ENCODE measurements at places on chromosomes 5 and 9.

GRCh38 chr5:54725391-54726280 lies 208.1 kb downstream of the SNX18 start:
- H3K36me3 ChIP-seq = peaks cover 4% of the 10 kb centered on the region
- H3K27me3 ChIP-seq = peaks cover 11% of the 10 kb centered on the region
- H3K27ac ChIP-seq = no peak overlapping the region
- H3K4me1 ChIP-seq = peaks cover 11% of the 10 kb centered on the region

DNA sequence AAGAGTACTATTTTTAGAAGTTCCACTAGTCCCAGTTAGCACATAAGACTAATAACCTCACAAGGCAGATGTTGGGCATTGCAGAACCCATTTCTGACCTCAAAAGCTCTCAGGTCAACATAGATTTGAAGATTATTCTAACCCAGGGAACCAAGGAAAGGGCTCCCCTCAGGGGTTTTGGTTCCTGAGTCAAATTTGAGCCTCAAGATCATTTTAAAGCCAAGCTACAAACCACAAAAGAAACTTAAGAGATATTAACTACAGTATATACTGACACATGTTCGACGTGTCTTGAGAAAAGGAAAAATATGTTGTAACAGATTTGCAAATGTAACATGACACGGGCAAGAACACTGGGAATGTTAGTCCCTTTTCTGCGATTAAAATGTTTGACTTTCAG lies 88.6 kb downstream of the GNAQ start:
- H3K4me1 ChIP-seq = peaks cover 51% of the 10 kb centered on the region
- peaks cover 10% of the 10 kb centered on the region for H3K36me3 ChIP-seq
- H3K27me3 ChIP-seq = no peaks in the 10 kb centered on the region
- H3K4me3 ChIP-seq = no peak overlapping the region

DNA sequence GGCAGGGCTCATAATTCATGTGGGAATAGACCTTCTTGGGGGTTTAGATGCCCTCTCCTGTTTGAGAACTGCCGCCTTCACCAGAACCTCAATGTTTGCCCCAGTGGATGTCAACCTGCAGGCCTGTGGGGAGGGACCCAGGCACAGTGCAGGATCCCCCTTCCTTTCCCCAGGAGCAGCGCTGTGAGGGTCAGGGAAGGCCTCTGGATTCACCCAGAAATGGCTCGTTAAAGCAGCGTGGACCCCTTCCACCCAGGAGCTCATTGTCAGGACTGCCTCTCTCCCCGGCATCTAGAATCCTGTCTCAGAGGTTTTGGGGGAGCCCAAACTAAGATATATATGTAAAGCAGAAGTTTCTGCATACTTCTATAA lies 188.3 kb downstream of the GADD45G start:
- no peaks in the 10 kb centered on the region for H3K4me1 ChIP-seq
- H3K27me3 ChIP-seq = peaks cover under 1% of the 10 kb centered on the region
- no peak for DNase-seq

GRCh38 chr5:90957906-90958305 lies 399.3 kb downstream of the ADGRV1 start:
- H3K36me3 ChIP-seq = peaks cover 14% of the 10 kb centered on the region
- DNase-seq = no peak
- peaks cover 24% of the 10 kb centered on the region for H3K4me1 ChIP-seq
- H3K4me3 ChIP-seq = no peak overlapping the region
- H3K27me3 ChIP-seq = peaks cover 2% of the 10 kb centered on the region

GRCh38 chr5:138967791-138968448 lies 92.8 kb upstream of the LRRTM2 start:
- H3K4me1 ChIP-seq = no peaks in the 10 kb centered on the region
- no peaks in the 10 kb centered on the region for H3K27me3 ChIP-seq
- H3K4me3 ChIP-seq = no peak overlapping the region
- no peak for DNase-seq
- H3K36me3 ChIP-seq = no peaks in the 10 kb centered on the region
- no peak overlapping the region for H3K27ac ChIP-seq

- peaks cover 33% of the 10 kb centered on the region for H3K27me3 ChIP-seq
- H3K4me3 ChIP-seq = no peak overlapping the region
- no peak for DNase-seq
Measured at GRCh38 chr5:54835647-54836046, 149.7 kb downstream of the ESM1 start.

- no peaks in the 10 kb centered on the region for H3K4me1 ChIP-seq
- no peak for DNase-seq
- H3K27me3 ChIP-seq = no peaks in the 10 kb centered on the region
- H3K4me3 ChIP-seq = no peak overlapping the region
- H3K27ac ChIP-seq = no peak overlapping the region
- H3K36me3 ChIP-seq = no peaks in the 10 kb centered on the region
Measured at GRCh38 chr5:22699319-22699718, 153.8 kb downstream of the CDH12 start.

GRCh38 chr5:137269274-137269673 lies 229.9 kb downstream of the SPOCK1 start:
- H3K4me3 ChIP-seq = no peak overlapping the region
- no peaks in the 10 kb centered on the region for H3K4me1 ChIP-seq
- H3K27me3 ChIP-seq = no peaks in the 10 kb centered on the region

GRCh38 chr9:83106263-83106662 lies 43.3 kb upstream of the RASEF start:
- H3K4me3 ChIP-seq = no peak overlapping the region
- DNase-seq = no peak
- no peaks in the 10 kb centered on the region for H3K27me3 ChIP-seq
- H3K27ac ChIP-seq = no peak overlapping the region

- no peak for DNase-seq
- no peaks in the 10 kb centered on the region for H3K36me3 ChIP-seq
- no peak overlapping the region for H3K27ac ChIP-seq
- peaks cover 24% of the 10 kb centered on the region for H3K4me1 ChIP-seq
- H3K27me3 ChIP-seq = peaks cover 25% of the 10 kb centered on the region
Measured at GRCh38 chr9:127047971-127048370, 74.5 kb downstream of the ANGPTL2 start.

DNA sequence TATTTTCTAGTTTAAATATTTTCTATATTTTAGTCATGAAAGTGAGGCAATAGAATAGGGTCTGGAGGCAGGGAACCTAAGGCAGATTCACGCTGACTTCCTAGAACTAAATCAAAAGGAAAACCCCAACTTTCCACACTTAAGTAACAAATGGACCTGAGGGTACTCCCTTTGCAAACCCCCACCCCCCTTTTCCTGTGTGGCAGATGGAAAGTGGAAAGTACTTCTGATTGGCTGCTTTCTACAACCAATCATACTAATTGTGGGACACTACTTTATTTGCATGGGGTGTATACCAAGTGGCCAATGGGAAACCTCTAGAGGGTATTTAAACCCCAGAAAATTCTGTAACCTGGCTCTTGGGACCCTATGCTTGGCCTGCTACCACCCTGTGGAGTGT lies 4.8 kb upstream of the CENPH start:
- no peaks in the 10 kb centered on the region for H3K27me3 ChIP-seq
- no peaks in the 10 kb centered on the region for H3K36me3 ChIP-seq
- H3K4me1 ChIP-seq = peaks cover 5% of the 10 kb centered on the region
- H3K4me3 ChIP-seq = no peak overlapping the region

DNA sequence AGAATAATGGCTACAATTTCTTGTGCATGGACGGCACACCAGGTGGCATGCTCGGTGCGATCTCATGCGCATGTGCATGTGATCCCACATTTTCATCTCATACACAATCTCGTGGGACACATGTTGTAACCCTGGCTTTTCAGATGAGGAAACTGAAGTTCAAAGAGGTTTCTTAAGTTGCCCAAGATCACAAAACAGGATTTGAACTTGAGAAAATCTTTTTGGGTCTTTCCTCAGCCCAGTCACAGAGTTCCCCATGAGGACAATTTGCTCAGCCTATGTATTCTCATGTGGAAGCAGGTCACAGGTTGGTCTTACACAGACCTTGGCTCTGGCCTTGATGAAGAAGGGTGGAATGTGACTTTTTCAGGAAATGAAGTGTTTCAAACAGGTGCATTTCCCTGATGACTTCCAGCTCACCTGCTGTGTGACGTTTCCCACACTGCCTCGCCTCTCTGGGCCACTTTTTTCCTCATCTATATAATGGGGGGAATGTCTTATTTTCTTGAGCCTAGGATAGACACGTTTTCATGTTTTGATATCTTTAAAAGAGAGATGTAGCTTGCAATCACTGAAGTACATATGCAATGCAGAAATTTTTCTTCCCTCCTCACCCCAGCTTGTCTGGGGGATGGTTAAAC lies 7.1 kb upstream of the ORM1 start:
- peaks cover 8% of the 10 kb centered on the region for H3K4me1 ChIP-seq
- no peak overlapping the region for H3K4me3 ChIP-seq
- no peak overlapping the region for H3K27ac ChIP-seq
- H3K36me3 ChIP-seq = no peaks in the 10 kb centered on the region
- no peak for DNase-seq

DNA sequence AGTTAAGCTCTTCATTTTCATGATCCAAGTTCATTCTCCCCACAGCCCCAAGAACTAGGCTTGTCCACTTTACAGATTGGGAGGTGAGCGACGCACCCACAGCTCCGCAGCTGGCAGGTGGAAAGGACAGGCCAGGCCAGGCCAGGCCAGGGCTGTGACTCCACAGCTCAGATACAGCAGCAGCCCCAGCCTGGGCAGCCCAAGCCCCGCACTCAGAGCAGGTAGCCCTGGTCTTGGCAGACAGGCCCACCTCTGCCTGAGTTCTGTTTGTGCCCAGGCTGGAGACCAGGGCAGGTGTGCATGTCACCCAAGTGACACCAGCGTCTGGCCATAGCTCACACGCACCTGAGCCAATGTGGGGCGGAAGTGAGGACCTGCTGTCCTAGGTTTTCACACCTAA lies 124.7 kb downstream of the WNK2 start:
- no peak overlapping the region for H3K4me3 ChIP-seq
- no peaks in the 10 kb centered on the region for H3K36me3 ChIP-seq
- no peak overlapping the region for H3K27ac ChIP-seq
- no peak for DNase-seq
- peaks cover 5% of the 10 kb centered on the region for H3K4me1 ChIP-seq

DNA sequence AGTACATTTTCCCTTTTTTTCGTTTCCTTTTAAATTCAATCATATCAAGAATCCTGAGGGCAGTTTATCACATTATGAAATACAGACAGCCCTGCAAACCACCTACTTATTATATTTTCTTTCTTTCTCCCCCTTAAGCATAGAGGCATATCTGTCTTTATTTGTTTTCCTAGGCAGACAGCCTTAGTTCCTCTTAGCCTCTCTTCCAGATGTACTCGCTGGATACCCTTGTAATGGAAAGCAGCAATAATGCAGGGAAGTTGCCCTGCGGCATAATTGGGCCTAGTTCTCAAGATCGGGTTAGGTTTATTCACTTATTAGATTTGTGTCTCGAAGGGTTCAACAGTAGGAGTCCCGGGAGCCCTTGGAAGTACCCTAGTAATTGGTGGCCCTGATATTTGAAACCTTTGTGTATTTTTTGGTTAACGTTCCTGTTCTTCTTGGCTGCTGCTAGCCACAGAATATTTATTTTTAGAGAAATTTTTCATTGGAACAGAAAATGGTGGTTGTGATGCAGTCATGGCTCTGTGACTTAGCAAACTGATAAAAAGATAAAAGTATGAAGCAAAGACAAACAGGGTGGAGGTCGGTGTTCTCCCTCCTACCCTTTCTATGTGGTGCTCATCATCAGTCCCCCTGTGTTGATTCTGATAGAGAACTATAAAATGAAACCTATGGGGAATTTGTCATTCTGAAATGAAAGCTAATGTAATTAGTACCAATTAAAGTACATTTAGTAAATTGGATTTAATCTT lies 6.4 kb downstream of the TLE4 start:
- peaks cover 71% of the 10 kb centered on the region for H3K36me3 ChIP-seq
- H3K4me3 ChIP-seq = no peak overlapping the region
- H3K27me3 ChIP-seq = no peaks in the 10 kb centered on the region
- no peak for DNase-seq
- peak overlapping the region; percentile 72 for H3K27ac ChIP-seq

GRCh38 chr9:121207371-121207940 lies 5.8 kb upstream of the RAB14 start:
- no peak for DNase-seq
- H3K27me3 ChIP-seq = no peaks in the 10 kb centered on the region
- peaks cover 29% of the 10 kb centered on the region for H3K4me1 ChIP-seq
- H3K27ac ChIP-seq = no peak overlapping the region
- H3K36me3 ChIP-seq = no peaks in the 10 kb centered on the region
- no peak overlapping the region for H3K4me3 ChIP-seq

DNA sequence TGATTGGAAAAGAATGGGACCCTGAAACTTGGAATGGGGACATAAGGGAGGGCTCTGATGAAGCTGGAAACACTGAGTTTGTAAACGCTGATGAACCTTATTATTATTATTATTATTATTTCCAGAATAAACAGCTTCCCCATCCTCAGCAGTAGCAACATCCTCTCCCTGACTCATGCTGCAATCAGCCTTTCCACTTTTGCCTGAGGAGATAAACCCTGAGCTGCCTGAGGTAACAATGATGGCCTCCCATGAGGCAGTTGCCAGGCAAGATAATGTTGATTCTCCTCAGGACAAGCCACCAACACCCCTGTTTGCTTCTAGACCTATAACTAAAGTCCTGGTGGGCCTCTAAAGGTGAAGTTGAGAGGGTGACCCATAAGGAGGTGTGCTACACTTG lies 139.2 kb upstream of the ATP10B start:
- H3K4me3 ChIP-seq = no peak overlapping the region

- no peak overlapping the region for H3K4me3 ChIP-seq
- no peaks in the 10 kb centered on the region for H3K4me1 ChIP-seq
- no peak overlapping the region for H3K27ac ChIP-seq
- no peaks in the 10 kb centered on the region for H3K36me3 ChIP-seq
Measured at GRCh38 chr5:172668594-172669071, 27.6 kb downstream of the NEURL1B start.

DNA sequence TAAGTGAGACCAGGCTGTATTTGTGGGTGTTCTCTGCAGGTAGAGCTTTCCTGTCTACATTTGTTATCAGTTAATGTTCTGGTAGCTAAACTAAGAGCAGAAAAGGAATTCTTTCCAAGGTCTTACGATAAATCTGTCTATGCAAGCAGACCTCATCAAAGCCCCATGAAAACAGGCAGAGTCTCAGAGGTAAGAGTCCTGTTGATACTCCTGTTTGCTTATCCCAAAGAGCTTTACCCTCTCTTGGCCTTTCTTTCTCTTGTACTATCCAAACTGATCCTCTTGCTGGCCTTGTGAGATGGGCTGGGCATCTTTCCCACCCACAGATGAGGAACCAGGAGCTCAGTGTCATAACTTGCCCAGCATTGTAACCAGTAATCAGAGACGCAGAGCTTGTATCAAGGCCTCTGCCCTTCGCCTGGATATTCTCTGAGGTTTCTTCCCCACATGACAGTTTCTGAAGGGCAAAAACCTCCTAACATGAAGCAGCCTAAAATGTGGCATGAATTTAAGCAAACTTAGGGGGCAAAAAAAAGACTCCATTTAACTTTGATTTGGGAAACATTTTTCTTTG lies 33.5 kb downstream of the PRKACG start:
- H3K4me1 ChIP-seq = peaks cover 75% of the 10 kb centered on the region
- peaks cover 41% of the 10 kb centered on the region for H3K36me3 ChIP-seq
- H3K4me3 ChIP-seq = no peak overlapping the region
- no peaks in the 10 kb centered on the region for H3K27me3 ChIP-seq
- DNase-seq = no peak
